ENCODE measurements at places on chromosomes 6 and 20. TPM values are rescaled to one million over a fixed set of nuclear protein-coding genes. Genes with fewer than 3 reads are reported as not detected.

GRCh38 chr6:148556410-148556809, 190.4 kb upstream of the UST start:
- no peaks in the 10 kb centered on the region for H3K27me3 ChIP-seq
- no peaks in the 10 kb centered on the region for H3K36me3 ChIP-seq
- no peak overlapping the region for H3K4me3 ChIP-seq
- no peak overlapping the region for H3K27ac ChIP-seq
- no peaks in the 10 kb centered on the region for H3K4me1 ChIP-seq

DNA sequence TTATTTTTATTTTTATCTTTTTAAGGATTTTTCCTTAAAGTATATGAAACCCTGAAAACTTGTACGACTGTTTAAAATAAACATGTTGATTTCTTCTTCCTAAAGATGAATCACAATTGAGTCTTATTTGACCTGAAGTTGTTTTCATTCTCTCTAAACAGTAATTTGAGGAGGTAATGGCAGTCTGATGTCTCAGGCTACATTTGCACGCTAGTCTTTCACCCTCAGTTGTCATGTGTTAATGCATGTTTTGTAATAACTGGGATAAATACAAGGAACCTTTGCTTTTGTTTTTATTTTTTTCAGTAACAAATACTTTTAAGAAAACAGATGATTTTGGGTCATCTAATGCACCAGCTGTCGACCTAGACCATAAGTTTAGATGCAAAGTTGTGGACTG, 55.2 kb downstream of the SCAND1 start:
- no peak overlapping the region for H3K4me3 ChIP-seq
- no peaks in the 10 kb centered on the region for H3K27me3 ChIP-seq
- no peak overlapping the region for H3K27ac ChIP-seq
- peaks cover 13% of the 10 kb centered on the region for H3K4me1 ChIP-seq
- peaks cover 13% of the 10 kb centered on the region for H3K36me3 ChIP-seq

DNA sequence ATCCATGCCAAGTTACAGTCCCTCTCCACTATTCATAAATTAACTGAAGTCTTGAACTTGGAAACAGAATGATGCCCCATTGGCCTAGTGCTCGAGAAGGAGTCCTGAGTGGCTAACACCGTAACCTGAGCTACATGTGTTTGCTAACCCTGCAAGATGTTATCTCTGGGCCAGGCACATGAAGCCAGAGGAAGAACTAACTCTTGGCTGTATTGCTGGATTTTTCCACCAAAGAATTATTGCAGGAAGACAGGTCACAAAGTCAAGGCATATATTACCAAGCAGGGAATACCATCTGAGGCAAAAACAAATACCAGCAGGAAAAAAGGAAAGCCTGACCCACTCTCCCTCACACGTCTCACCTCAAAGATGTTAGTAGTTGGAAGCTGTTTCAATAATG, 148.9 kb upstream of the PHACTR1 start:
- no peaks in the 10 kb centered on the region for H3K27me3 ChIP-seq
- H3K4me3 ChIP-seq = no peak overlapping the region
- no peak for DNase-seq
- peaks cover 24% of the 10 kb centered on the region for H3K4me1 ChIP-seq
- no peaks in the 10 kb centered on the region for H3K36me3 ChIP-seq

- H3K36me3 ChIP-seq = no peaks in the 10 kb centered on the region
- H3K4me3 ChIP-seq = no peak overlapping the region
- H3K4me1 ChIP-seq = peaks cover 19% of the 10 kb centered on the region
- no peak for DNase-seq
Measured at GRCh38 chr6:119195848-119196247, 117.4 kb upstream of the FAM184A start.

DNA sequence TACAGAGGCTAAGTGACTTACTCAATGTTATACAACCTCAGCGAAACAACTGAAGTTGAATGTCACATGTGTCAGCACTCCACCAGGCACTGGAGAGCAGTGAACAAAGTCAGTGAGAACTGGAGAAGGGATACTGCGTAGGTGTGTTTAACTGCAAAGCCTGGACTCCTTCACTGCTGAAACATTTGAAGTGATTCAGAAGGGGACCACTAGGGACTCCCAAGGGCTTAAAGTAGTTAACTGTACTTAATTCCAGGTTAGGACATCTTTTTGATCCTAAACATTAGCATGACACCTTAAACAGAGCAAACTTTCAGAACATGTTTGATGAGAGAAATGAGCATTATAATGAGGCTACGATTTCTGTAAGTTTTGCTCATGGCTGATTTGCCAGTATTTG, 45.0 kb upstream of the ZBTB24 start:
- no peak overlapping the region for H3K27ac ChIP-seq
- no peaks in the 10 kb centered on the region for H3K36me3 ChIP-seq

DNA sequence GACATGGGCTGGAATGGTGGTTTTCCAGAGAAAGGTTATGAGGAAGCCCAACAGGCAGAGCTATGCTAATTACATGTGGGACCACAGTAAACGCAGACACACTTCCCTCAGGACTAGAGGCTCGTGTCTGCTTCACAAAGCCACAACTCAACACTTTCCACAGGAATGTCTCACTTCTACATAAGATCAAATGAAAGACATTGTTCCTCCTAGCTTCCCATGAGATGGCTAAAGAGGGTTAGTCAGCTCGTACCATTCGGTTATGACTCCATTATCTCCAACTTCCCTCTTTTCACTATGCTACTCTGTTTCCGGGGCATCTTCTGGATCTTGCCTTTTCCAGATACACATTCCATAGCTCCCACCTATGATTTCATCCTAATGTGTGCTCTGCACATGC, 29.1 kb upstream of the ZC3H12D start:
- DNase-seq = no peak
- H3K27me3 ChIP-seq = no peaks in the 10 kb centered on the region
- H3K27ac ChIP-seq = no peak overlapping the region
- H3K36me3 ChIP-seq = peaks cover 6% of the 10 kb centered on the region

- no peak overlapping the region for H3K27ac ChIP-seq
- H3K4me1 ChIP-seq = no peaks in the 10 kb centered on the region
Measured at GRCh38 chr6:149960488-149960887, 3.3 kb upstream of the ULBP1 start.

- no peak overlapping the region for H3K4me3 ChIP-seq
- no peaks in the 10 kb centered on the region for H3K36me3 ChIP-seq
- peaks cover 17% of the 10 kb centered on the region for H3K27me3 ChIP-seq
- H3K4me1 ChIP-seq = peaks cover 33% of the 10 kb centered on the region
- no peak for DNase-seq
Measured at GRCh38 chr20:49976542-49976941, 6.2 kb upstream of the SNAI1 start.

- no peak overlapping the region for H3K27ac ChIP-seq
- H3K4me1 ChIP-seq = peaks cover 19% of the 10 kb centered on the region
- no peaks in the 10 kb centered on the region for H3K27me3 ChIP-seq
- H3K36me3 ChIP-seq = no peaks in the 10 kb centered on the region
Measured at GRCh38 chr6:161482517-161482858, 208.6 kb upstream of the AGPAT4 start.

DNA sequence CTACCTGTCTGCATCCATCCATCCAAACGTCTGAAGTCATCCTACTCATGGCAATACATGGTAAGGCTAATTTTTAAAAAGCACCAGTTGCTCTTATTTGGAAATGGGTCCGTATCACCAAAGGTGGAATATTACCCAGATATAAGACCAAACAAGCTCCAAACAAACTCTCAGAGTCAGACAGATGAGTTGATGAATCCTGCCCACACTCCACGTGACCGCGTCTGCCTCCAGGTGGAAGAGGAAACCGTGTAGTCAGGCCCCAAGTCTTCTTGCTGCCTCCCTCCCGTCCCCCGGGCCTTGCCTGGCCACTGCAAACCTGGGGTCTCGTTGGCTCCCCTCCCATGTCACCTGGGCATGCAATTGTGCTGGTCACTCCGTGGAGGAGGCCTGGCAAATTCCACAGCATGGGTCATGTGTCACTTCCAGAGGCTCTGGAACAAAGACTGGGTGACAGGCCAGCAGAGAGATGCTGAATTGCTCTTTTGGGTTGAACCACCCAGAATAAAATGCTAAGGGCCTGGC, 31.8 kb downstream of the CTCFL start:
- peaks cover 8% of the 10 kb centered on the region for H3K4me1 ChIP-seq
- no peak overlapping the region for H3K4me3 ChIP-seq
- H3K27ac ChIP-seq = no peak overlapping the region
- H3K36me3 ChIP-seq = no peaks in the 10 kb centered on the region
- no peak for DNase-seq

- no peak for DNase-seq
- no peaks in the 10 kb centered on the region for H3K4me1 ChIP-seq
Measured at GRCh38 chr6:156773476-156773875, 3.7 kb upstream of the ARID1B start.

DNA sequence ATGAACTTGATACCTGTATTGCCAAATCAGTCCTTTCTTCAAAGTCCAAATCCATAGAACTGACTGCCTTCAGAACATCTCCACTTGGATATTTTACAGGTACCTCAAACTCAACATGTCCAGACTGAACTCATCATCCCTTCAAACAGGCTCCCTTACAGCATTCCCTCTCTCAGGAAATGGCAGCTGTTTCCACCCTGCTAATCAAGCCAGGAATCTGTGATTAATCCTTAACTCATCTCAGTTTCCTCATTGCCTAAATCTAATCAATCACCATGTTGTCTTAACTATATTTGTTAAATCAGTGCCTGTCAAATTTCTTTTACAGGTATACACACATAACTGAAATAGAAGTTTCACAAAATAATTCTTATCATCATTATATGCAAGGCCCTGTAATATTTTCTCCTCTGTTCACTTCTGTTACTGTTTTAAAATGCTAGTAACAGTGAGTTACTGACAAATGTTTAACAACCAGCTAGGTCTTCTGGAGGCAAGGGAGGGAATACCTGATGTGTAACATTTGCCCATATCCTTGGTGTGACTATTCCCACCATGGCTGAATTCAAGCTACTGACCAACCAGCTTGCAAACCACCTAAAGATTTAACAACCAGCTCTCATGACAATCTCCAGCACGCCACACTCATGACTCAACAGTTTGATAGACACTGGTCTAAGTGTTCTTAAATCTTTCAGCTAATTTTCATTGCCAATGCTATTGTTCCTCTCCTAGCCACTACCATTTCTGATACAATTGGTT, 124.9 kb downstream of the ADAT2 start:
- no peak for DNase-seq
- no peaks in the 10 kb centered on the region for H3K27me3 ChIP-seq
- H3K27ac ChIP-seq = no peak overlapping the region
- no peaks in the 10 kb centered on the region for H3K4me1 ChIP-seq
- no peaks in the 10 kb centered on the region for H3K36me3 ChIP-seq

GRCh38 chr6:45657226-45657625, 279.5 kb upstream of the SUPT3H start:
- no peak for DNase-seq
- H3K27me3 ChIP-seq = peaks cover 16% of the 10 kb centered on the region
- no peak overlapping the region for H3K27ac ChIP-seq
- no peaks in the 10 kb centered on the region for H3K36me3 ChIP-seq
- H3K4me3 ChIP-seq = no peak overlapping the region

- peak; percentile 96 for DNase-seq
- peak overlapping the region; percentile 79 for H3K4me3 ChIP-seq
- H3K36me3 ChIP-seq = peaks cover 98% of the 10 kb centered on the region
- H3K4me1 ChIP-seq = peaks cover 81% of the 10 kb centered on the region
Measured at GRCh38 chr20:62361799-62362589, 5.1 kb downstream of the LAMA5 start.

- peaks cover 45% of the 10 kb centered on the region for H3K27me3 ChIP-seq
- no peaks in the 10 kb centered on the region for H3K36me3 ChIP-seq
- DNase-seq = no peak
- no peak overlapping the region for H3K4me3 ChIP-seq
Measured at GRCh38 chr6:43468240-43468639, 9.1 kb upstream of the TJAP1 start.

DNA sequence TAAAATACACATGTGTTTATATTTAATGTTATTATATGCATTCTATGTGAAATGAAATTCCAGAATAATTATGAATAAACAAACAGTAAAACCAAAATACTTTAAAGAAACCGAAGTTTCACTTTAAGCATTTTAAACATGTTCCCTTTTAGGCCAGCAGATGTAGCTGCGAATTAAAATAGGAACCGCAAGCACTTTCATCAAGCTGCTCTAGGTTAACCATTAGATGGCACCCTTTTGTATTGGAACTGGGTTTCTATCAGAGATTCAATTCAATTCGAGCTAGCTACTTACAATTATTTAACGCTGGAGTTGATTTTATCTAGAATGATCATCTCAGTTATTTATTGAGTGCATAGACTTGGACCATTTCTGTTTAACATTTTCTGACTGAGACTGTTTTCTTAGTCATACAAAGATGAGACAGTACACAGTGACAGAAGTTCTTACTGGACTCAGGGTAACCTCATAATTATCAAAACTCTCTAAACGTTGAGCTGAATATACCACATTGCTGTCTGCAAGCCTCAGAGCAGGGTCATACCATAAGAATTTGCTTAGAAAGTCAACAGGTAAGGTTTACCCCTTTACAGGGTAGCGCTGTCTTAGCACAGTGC, 8.5 kb downstream of the TMEM242 start:
- no peak overlapping the region for H3K27ac ChIP-seq
- DNase-seq = no peak
- H3K27me3 ChIP-seq = no peaks in the 10 kb centered on the region
- no peaks in the 10 kb centered on the region for H3K36me3 ChIP-seq
- peaks cover 15% of the 10 kb centered on the region for H3K4me1 ChIP-seq
- no peak overlapping the region for H3K4me3 ChIP-seq

- H3K4me1 ChIP-seq = no peaks in the 10 kb centered on the region
- DNase-seq = no peak
- peaks cover 16% of the 10 kb centered on the region for H3K27me3 ChIP-seq
Measured at GRCh38 chr20:9510911-9511310, 3.5 kb upstream of the LAMP5 start.

- H3K4me3 ChIP-seq = no peak overlapping the region
- H3K27ac ChIP-seq = no peak overlapping the region
- DNase-seq = no peak
- no peaks in the 10 kb centered on the region for H3K36me3 ChIP-seq
- H3K27me3 ChIP-seq = peaks cover 22% of the 10 kb centered on the region
Measured at GRCh38 chr6:15875797-15876196, 213.0 kb upstream of the DTNBP1 start.

DNA sequence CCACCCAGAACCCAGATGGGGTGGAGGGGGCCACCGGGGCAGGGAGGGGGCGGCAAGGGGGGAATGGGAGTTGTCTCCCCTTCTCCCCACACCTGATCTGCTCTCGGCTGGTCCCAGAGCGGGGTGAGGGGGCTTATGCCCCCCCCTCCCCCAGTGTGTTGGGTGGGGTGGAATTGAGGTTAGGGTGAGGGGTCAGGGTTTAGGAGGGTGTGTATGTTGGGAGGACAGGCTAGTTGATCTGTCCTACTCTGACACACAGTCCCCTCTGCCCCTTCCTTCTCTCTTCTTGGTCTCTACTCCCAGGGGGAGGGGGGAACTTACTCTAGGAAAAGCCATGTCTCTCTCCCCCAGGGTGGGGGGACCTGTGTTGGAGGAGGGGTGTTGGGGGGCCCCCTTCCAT, 1.9 kb upstream of the ZBTB9 start:
- H3K27me3 ChIP-seq = no peaks in the 10 kb centered on the region
- no peak for DNase-seq
- H3K36me3 ChIP-seq = peaks cover 44% of the 10 kb centered on the region
- no peak overlapping the region for H3K4me3 ChIP-seq
- H3K4me1 ChIP-seq = peaks cover 12% of the 10 kb centered on the region

The RAB44 gene
- not detected for total RNA-seq

The PIM1 gene
- 19.1 TPM for total RNA-seq

The CTCFL gene
- not detected for total RNA-seq

The POM121L2 gene
- not detected for total RNA-seq

The TRERF1 gene
- total RNA-seq = 1.4 TPM

The SIRPB1 gene
- total RNA-seq = 3.4 TPM

The HAO1 gene
- not detected for total RNA-seq

The PSORS1C1 gene
- 11.0 TPM for total RNA-seq

The EYA2 gene
- total RNA-seq = 0.35 TPM

The TSPYL1 gene
- total RNA-seq = 79.0 TPM

The SMOC2 gene
- total RNA-seq = 0.73 TPM
